ENCODE measurements at places on chromosomes 7 and 10.

GRCh38 chr7:29884399-29885272, 78.3 kb downstream of the WIPF3 start:
- no peak for DNase-seq

DNA sequence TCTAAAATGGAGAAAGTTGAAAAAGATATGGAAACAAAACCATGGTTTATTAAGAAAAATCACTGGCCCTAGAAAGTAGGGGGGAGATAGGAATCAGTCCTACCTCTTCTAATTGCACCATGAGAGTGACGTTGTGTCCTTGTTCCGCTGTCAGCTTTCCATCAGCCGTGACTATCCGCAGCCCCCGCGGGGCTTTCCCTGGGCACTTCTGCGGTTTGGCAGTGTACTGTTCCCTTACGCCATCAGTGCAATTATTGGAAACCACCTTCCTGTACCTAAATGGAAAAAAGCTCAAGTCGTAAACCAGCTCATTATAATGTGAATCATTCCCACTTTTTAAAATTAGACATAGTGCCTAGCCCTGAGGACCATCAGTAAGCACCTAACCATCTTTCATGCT, 512.2 kb downstream of the SORCS1 start:
- DNase-seq = peak; percentile 47

GRCh38 chr7:88919478-88920131, 124.1 kb upstream of the TEX47 start:
- no peak for DNase-seq

- no peak for DNase-seq
Measured at GRCh38 chr10:4033341-4033896, 248.4 kb upstream of the KLF6 start.

DNA sequence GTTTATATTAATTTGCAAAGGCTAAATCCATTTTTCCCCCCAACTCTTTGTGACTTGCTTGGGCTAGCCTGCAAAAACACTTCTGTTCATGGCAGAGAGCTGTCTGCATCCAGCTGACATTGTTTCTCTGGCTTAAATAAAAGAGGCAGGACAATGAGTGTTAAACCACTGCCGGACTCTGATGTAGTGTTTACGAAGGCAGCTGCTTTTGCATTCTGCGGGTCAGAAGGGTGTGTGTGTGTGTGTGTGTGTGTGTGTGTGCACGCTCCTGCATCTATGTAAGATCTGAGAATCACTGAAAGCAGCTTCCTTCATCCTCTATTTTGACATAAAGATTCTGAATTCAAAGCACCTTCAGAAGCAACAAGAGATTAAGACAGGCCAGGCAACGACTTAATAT, 28.3 kb downstream of the NRP1 start:
- no peak for DNase-seq

GRCh38 chr10:66982792-66983474, 57.1 kb downstream of the LRRTM3 start:
- no peak for DNase-seq

- peak; percentile 45 for DNase-seq
Measured at GRCh38 chr10:23432639-23433038, 6.2 kb upstream of the OTUD1 start.

GRCh38 chr7:16014031-16014430, 327.5 kb upstream of the MEOX2 start:
- no peak for DNase-seq

Measured in NB4 (cell line).